Activated naive CD4-positive, alpha-beta T cell treated with anti-CD3 and anti-CD28 coated beads, Interleukin-2, amount 50 U/mL, for 16 hours (primary cell): ENCODE measurements at places on chromosomes 2 and 18.

DNA sequence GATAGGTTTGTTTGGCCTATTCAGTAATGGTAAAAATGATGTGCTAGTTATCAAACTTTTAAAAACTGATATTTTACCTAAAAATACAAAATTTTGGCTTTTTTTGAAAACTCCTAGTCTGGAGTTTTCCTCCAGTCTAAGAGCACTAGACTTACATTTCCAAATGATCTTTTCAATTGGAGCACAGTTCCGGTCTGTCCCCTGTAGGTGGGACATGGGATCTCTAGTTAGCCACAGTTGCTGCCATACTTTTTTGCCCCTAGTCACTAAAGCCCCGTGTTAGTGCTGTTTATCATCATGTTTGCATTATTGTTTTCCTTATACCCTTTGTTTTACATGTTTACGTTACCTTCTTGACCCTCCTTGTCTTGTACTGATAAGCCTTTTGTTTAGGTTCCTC is 52.4 kb downstream of the RELCH start:
- DNase-seq = no peak

- no peak for DNase-seq
These were observed 80.0 kb upstream of the LDLRAD4 start for GRCh38 chr18:13138420-13139139.

- no peak for DNase-seq
These were observed 25.1 kb downstream of the UGGT1 start for GRCh38 chr2:128115921-128116623.

GRCh38 chr2:50840341-50841124 is 191.4 kb downstream of the NRXN1 start:
- DNase-seq = no peak

DNA sequence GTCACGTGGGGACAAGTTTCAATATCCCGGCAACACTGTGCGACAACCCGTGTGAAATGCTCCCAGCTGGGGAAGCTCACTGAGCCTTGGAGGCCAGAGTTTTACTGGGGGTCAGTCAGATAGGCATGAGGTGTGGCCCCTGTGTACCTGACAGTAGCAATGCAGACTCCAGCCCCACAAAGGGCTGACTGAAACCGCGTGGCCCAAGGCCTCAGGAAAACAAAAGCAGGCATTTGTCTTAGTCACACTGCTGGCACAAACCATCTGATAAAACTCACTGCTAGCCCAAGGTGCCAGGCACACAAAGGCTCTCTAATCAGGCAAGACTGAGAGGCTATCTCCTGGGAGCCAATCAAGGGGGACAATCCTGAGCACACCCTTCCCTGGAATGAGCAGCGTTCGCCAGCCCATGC is 786.6 kb upstream of the RAB6C start:
- DNase-seq = no peak

DNA sequence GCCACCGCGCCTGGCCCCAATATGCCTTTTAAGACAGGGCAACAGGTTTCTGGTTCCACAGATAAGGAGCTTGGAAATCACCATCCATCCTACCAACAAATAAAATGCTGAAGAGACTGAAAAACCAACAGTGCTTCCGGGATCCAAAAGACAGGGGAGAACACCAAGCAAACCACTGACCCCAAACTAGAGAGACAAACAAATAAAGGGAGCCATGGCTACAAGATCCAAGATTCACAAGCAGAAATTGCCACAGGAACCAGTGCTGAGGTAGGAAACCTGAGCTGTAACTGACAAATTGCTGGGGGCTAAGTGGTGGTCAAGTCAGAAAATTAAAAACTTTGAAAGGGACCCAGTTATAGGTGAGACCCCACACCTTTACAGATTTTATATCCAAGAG is 76.5 kb downstream of the ROCK2 start:
- no peak for DNase-seq

DNA sequence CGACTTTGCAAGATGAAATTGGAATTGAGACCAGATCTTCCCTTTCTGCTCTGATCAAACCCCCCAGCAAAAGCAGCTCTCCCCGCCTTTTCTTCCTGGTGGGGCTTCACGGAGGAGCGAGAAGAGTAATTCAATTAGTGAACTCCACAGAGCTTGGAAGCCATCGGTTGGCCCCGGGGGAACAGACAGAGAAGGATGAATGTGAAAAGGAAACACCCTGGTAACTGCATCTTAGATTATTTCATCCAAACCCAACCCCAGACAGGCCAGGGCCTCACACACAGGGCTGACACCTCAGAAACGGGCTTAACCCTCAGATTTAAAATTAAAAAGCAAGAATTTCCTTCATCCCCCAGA is 18.3 kb downstream of the SMAD7 start:
- DNase-seq = no peak

- no peak for DNase-seq
These were observed 40.1 kb upstream of the AKAIN1 start for GRCh38 chr18:5237083-5237722.

GRCh38 chr2:212968284-212969081 is 182.9 kb downstream of the IKZF2 start:
- no peak for DNase-seq

- DNase-seq = no peak
These were observed 407.5 kb upstream of the FIGN start for GRCh38 chr2:164143183-164143930.

DNA sequence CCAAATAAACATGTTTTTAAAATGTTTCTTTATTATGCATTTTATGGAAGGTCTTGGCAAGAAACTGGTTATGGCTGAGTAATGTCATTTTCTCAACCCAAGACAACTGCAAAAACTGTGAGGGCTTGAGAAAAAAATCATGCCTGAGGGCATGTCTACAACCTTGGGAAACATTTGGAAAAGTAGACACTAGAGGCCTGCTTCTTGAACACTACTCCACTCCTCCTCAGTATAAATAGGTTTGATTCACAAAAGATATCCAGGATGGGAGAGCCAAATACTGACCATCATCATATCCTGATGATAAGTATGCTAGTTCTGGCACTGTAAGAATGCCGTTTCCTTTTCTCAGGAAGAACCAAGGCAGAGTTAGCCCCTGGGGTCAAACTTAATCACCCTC is 71.1 kb downstream of the OSR1 start:
- DNase-seq = no peak

DNA sequence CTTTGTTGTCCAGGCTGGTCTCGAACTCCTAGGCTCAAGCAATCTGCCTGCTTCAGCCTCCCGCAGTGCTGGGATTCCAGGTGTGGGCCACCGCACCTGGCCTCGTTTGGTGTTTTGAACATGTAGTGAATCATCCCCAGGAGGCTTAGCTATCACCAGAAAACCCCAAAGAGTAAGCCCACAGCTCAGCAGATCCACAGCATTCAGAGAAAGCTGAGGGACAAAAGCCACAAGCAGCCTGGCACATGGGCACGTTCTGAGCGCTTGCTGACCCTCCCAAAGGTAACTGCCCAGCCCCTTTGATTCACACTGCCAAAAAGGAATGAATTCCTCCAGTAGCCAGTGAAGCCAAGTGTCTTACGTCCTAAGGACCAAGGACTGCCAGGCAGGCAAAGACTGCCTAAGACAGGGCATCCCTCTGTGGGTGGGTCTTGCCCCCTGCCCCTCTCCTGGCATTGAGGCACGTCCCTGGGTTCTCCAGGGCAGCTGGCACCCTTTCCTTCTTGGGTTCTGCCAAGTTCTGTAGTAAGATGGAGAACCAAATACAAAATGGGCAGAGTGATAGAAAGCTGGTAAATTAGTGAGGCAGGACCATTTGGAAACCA is 31.7 kb downstream of the MBP start:
- peak; percentile 38 for DNase-seq

DNA sequence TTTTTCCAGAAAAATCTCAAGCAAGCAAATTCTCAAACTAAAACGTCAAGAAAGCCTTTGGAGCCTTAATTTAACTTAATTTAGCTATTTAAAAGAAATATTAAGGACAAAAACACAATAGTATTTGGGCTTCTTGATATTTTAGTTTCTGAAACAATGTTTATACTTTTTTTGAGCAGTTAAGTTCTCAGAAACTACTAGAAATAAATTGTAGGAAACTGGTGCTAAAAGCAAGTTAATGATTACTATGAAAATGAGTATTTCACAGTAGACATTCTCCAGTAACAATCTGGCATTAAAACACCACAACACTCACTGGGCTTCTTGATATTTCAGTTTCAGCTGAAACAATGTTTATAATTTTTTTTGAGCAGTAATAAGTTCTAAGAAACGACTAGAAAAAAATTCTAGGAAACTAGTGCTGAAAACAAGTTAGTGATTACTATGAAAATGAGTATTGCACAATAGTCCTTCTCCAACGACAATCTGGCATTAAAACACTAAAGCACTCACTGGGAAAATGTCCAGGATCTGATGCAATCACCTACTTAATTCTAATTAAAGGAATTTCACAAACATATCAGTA is 45.1 kb downstream of the TRAK2 start:
- DNase-seq = no peak

DNA sequence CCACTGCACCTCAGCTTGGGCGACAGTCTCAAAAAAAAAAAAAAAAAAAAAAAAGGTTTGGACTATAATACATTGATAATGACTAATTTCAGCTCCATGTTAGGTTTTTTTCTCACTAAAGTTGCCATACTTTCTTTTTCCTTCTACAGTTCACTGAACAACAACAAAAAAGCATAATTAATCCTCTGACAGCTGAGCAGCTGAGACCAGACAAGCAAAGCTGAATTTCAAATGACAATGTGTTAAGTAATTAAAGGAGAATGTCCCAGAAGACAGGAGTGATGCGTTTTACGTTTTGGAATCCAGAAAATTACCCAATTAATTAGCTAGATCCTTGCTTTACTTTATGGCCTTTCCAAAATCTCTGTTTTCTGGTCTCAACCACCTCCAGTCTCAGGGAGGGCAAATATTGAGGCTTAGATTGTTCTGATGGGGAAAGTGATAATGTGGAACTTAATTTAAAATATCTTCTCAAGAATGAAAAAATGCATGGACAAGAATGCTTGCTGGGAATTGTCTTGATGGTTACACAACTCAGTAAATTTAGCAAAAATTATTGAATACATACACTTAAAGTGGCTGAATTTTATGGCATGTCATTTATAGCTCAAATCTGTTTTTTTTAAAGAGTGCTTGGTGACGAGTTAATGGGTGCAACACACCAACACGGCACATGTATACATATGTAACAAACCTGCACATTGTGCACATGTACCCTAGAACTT is 17.4 kb upstream of the RMDN2 start:
- no peak for DNase-seq

GRCh38 chr2:192073878-192074277 is 120.9 kb downstream of the TMEFF2 start:
- no peak for DNase-seq

GRCh38 chr2:148515120-148515519 is 129.4 kb upstream of the EPC2 start:
- DNase-seq = no peak

- no peak for DNase-seq
These were observed 39.6 kb upstream of the TFCP2L1 start for GRCh38 chr2:121324601-121325000.

DNA sequence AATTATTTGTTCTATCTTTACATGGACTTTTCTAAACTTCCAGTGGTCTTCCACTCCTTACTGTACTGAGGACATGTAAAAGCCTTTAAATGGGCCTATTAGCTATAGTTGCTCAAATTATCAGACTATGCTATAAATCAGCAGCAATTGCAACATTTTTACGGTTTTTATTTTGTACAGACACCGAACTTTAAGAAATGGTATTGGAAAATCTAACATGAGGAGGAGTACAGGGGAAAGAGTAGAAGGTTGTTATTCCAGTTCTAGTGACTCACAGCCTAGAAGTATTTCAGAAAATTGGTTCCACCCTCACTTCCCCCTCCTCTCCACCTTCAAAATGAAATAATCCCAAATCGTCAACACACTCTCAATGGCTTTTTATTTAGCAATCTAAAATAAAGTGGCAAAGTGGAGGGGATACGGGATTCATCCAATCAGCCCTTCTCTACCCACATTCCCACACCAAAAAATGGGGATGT is 1.1 kb downstream of the NCKAP1 start:
- no peak for DNase-seq

DNA sequence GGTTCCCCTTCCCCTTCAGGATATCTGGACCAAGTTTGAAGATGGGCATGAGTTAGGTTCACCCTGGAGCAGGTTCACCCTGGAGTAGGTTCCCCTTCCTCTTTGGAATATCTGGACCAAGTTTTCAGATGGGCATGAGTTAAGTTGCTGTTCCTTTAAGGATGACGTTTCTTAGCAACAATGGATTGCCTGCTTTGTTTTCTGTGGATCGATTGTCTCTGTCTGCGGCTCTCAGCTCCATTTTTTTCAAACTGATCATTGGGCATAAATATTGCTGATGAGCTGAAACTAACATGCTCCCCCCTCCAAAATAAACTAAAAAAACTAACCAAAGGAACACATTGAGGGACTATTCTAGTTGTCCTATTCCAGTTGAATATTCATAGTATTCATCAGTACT is 149.5 kb downstream of the SPP2 start:
- no peak for DNase-seq

- no peak for DNase-seq
These were observed 41.4 kb downstream of the PDIA6 start for GRCh38 chr2:10770956-10771750.

DNA sequence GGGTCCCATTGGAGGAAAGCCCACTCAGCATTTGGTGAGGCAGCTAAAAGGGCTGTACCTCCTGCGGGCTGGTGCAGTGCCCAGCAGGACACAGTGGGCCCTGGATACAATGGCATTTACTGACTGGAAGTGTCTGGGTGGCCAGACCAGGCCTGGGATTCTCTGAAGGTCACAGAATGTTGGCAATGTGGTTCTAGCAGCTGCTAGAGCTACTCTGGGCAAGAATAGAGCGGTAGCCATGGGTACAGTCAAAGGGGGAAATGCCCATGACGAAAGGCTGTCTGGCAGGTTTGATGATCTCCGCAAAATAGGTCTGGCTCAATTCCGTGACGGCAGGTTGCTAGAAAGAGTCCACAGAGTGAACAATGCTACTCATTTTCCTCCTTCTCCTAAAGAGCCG is 241.8 kb downstream of the AFF3 start:
- DNase-seq = no peak

DNA sequence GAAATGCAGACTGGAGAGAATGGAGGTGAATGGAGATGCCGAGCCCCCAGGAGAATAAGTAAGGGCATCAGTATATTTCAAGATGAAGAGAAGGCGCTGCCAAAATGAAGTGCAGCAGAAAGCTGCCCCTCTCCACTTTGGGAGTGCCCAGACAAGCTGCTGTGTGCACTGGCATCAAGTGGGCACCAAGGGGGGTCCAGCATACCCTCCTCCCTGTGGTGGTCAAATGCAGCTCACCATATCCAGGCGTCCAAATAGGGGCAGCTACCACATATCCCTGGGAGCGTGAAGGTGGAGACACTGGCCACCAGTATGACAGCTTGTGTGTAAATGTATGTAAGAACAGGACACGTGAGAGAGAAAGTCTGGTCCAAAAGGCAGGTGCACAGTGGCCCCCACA is 236.6 kb downstream of the KLHL29 start:
- no peak for DNase-seq
